ENCODE measurements at places on chromosomes 2 and 18. TPM values are rescaled to one million over a fixed set of nuclear protein-coding genes. Genes with fewer than 3 reads are reported as not detected.

DNA sequence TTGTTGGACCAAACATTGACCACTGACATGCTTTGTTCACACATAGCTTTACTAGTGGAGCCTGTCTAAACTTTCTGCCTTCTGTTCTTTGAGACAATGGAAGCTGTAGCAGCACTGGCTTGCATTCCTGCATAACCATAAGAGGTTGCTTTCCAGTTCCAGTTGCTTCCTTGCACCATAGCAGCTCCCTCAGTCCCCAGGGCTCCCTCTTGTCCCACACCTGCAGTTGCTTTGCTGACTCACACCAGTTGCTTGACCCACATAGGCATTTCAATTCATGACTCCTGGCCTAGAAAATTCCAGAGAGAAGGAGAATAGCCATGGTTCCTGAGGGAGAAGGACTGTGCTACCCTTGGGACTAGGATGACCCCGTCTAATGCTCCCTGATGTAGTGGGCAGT is 20.9 kb downstream of the SGPP2 start:
- DNase-seq: no peak

DNA sequence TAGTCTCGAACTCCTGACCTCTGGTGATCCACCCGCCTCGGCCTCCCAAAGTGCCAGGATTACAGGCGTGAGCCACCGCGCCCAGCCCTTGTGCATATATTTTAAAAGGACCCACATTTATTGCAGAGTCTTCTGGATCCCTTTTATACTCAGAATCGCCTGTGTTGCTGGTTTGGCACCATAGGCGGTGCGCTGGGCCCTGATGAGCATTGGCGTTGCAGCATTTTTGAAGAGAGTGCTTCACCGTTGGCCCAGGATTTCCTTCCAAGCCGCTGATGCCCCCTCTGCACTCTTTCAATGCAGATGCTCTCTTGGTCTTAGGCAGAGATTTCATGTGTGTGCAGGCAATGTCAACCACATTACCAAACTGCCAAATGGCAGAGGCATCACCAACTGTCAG is 13.5 kb upstream of the TFCP2L1 start:
- no peak for DNase-seq

GRCh38 chr2:132677661-132678060 is 7.7 kb upstream of the LYPD1 start:
- DNase-seq: no peak

GRCh38 chr2:82278416-82278815 is 1973.9 kb upstream of the LRRTM1 start:
- no peak for DNase-seq

- DNase-seq: no peak
Measured at GRCh38 chr2:232234922-232235615, 143.5 kb upstream of the ALPP start.

GRCh38 chr2:113901943-113902342 is 12.1 kb downstream of the ACTR3 start:
- no peak for DNase-seq

DNA sequence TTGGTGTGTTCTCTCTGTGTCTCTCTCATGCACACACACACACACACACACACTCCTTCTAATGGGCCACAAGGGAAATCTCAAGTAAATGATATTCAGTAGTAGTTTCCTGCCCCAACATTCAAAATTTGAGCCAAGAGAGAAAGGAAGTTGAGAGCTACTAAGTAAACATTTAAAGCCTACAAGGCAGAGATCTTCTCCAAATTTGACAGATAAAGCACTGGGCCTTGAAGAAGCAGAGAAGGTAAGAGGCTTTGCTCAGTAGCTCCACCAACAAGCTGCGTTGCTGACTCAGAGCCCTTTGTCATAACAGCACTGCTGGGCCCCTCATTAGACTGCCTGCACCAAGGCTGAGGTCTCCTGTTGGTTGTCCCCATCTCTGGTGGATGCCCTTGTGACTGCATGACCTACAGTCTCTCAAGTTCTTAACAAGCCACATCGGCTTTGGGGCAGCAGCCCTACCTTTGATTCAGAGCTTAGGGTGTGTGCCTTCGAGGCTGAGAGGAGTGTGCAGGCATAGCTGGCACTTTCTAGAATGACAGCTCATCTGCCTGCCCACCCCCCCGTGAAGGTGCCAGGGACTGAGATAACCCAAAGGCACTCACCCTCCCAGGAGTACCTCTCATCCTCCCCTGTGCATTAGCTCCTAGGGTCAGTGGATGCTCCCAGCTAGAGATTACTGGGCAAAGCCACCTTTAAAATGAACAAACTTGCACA is 32.3 kb upstream of the NEB start:
- DNase-seq: no peak

DNA sequence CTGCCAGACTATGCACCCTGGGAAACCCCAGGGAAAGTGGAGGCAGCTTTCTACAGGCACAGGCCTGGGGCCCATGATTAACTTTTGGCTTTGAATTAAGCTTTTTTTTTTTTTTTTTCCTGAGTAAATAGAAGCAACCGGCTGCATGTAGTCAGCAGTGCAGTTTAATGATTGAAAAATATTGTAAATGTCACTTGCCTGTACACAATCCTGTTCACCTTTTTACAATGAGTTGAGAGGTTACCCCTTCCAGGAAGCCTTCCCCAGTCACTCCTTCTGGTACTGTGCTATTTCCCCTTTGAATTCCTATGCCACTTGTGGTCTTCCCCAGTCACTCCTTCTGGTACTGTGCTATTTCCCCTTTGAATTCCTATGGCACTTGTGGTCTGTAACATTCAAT is 475.6 kb downstream of the TDRD15 start:
- no peak for DNase-seq

IL36A gene
- total RNA-seq: not detected

PNPT1 gene
- total RNA-seq: 16.4 TPM
